Caki2 (cell line): ENCODE measurements at places on chromosomes 3 and 15. TPM values are rescaled to one million over a fixed set of nuclear protein-coding genes. Genes with fewer than 3 reads are reported as not detected.

ISG20 gene
- 0.75 and 7.2 TPM in 2 replicates for total RNA-seq

PIGZ gene
- 0.10 and 12.7 TPM in 2 replicates for total RNA-seq

XXYLT1 gene
- total RNA-seq, result 29.4 and 45.9 TPM in 2 replicates

ARL6 gene
- 2.0 and 4.1 TPM in 2 replicates for total RNA-seq

SNX33 gene
- total RNA-seq, result 9.0 and 10.2 TPM in 2 replicates

KBTBD13 gene
- not detected in 2 replicates for total RNA-seq

BFSP2 gene
- total RNA-seq, result not detected in 2 replicates

SHC4 gene
- 0.41 TPM in 1 of 2 replicates, not detected in the other for total RNA-seq

CFAP100 gene
- total RNA-seq, result not detected in 2 replicates

NR2F2 gene
- 7.0 and 16.0 TPM in 2 replicates for total RNA-seq

GRAMD1C gene
- 0.38 and 7.1 TPM in 2 replicates for total RNA-seq

LPCAT4 gene
- 4.4 and 9.6 TPM in 2 replicates for total RNA-seq

HRG gene
- not detected in 2 replicates for total RNA-seq

DPPA4 gene
- not detected in 2 replicates for total RNA-seq

CELSR3 gene
- total RNA-seq, result 2.1 and 3.6 TPM in 2 replicates

ANKRD34C gene
- not detected in 2 replicates for total RNA-seq

CCDC191 gene
- total RNA-seq, result 0.14 and 0.23 TPM in 2 replicates

CRABP1 gene
- not detected in 2 replicates for total RNA-seq

KCNMB3 gene
- 2.3 and 5.1 TPM in 2 replicates for total RNA-seq

PATL2 gene
- total RNA-seq, result 3.6 TPM in 1 of 2 replicates, not detected in the other

RTP4 gene
- not detected in 2 replicates for total RNA-seq

FBN1 gene
- total RNA-seq, result 22.5 and 31.9 TPM in 2 replicates

PRR20G gene
- not detected in 2 replicates for total RNA-seq

LYSMD4 gene
- total RNA-seq, result 1.1 and 1.5 TPM in 2 replicates

RFT1 gene
- 7.3 and 19.5 TPM in 2 replicates for total RNA-seq

ITPKA gene
- total RNA-seq, result 6.7 and 30.3 TPM in 2 replicates

ZNF662 gene
- total RNA-seq, result not detected in 2 replicates

KLHL40 gene
- not detected in 2 replicates for total RNA-seq

AHSG gene
- total RNA-seq, result not detected in 2 replicates

IMPG2 gene
- under 0.01 TPM in 1 of 2 replicates, not detected in the other for total RNA-seq

SLC22A13 gene
- not detected in 2 replicates for total RNA-seq

PPP2R3A gene
- 3.4 and 4.0 TPM in 2 replicates for total RNA-seq

SLC15A2 gene
- not detected in 2 replicates for total RNA-seq

SNURF gene
- total RNA-seq, result not detected in 2 replicates

SPATA12 gene
- total RNA-seq, result 0.43 and 1.0 TPM in 2 replicates

FMN1 gene
- total RNA-seq, result 1.4 and 23.8 TPM in 2 replicates

TMEM207 gene
- total RNA-seq, result not detected in 2 replicates

IL5RA gene
- total RNA-seq, result not detected in 2 replicates

TTLL13 gene
- total RNA-seq, result 0.07 and 4.3 TPM in 2 replicates

IQCH gene
- total RNA-seq, result 1.7 and 2.7 TPM in 2 replicates

GRAMD2A gene
- total RNA-seq, result 0.47 and 12.9 TPM in 2 replicates

SLC27A2 gene
- 0.06 and 0.57 TPM in 2 replicates for total RNA-seq

FBXW12 gene
- total RNA-seq, result not detected in 2 replicates

LYZL4 gene
- not detected in 2 replicates for total RNA-seq

SAMMSON gene
- total RNA-seq, result 0.10 and 0.78 TPM in 2 replicates

ZIC1 gene
- not detected in 2 replicates for total RNA-seq

HLTF gene
- 9.4 and 18.3 TPM in 2 replicates for total RNA-seq

CAPN3 gene
- total RNA-seq, result 0.17 TPM in 1 of 2 replicates, not detected in the other

LEKR1 gene
- total RNA-seq, result 0.29 TPM in 1 of 2 replicates, not detected in the other

NR1I2 gene
- total RNA-seq, result not detected in 2 replicates
